ENCODE measurements at places on chromosomes 5 and 9. TPM values are rescaled to one million over a fixed set of nuclear protein-coding genes. Genes with fewer than 3 reads are reported as not detected.

The PDCD1LG2 gene
- total RNA-seq = 0.19 TPM

The LRRTM2 gene
- not detected for total RNA-seq

The CARTPT gene
- total RNA-seq = not detected

The ZNF366 gene
- not detected for total RNA-seq

The PTPN3 gene
- total RNA-seq = 0.80 TPM

The LCN15 gene
- total RNA-seq = not detected

The ASTN2 gene
- total RNA-seq = 4.5 TPM

The SLC6A19 gene
- not detected for total RNA-seq

The ANGPTL2 gene
- not detected for total RNA-seq

The DAP gene
- total RNA-seq = 37.7 TPM

The IL5 gene
- not detected for total RNA-seq

The PHF24 gene
- total RNA-seq = 0.09 TPM

The SPATA6L gene
- 0.99 TPM for total RNA-seq

The PJA2 gene
- total RNA-seq = 64.5 TPM

The TRAF1 gene
- total RNA-seq = 100 TPM

The TMEM232 gene
- total RNA-seq = 0.93 TPM

The SLC36A2 gene
- not detected for total RNA-seq

The LAMC3 gene
- 1.1 TPM for total RNA-seq

The CEL gene
- 2.4 TPM for total RNA-seq

The LECT2 gene
- total RNA-seq = not detected

The ZNF483 gene
- 8.2 TPM for total RNA-seq

The ST8SIA4 gene
- 21.2 TPM for total RNA-seq

The TMEFF1 gene
- total RNA-seq = 0.89 TPM

The MEF2C gene
- 0.09 TPM for total RNA-seq

The AGXT2 gene
- total RNA-seq = not detected

The PLAC8L1 gene
- total RNA-seq = 0.88 TPM

The CLTB gene
- 41.8 TPM for total RNA-seq

The MARCHF3 gene
- 4.8 TPM for total RNA-seq

The INSL4 gene
- total RNA-seq = not detected

The SLC36A3 gene
- total RNA-seq = not detected

The IFNB1 gene
- 0.80 TPM for total RNA-seq

The PCDH12 gene
- total RNA-seq = 0.60 TPM

The TXNDC8 gene
- total RNA-seq = not detected

The TMEM215 gene
- not detected for total RNA-seq

The DNAH5 gene
- total RNA-seq = not detected

The CDX1 gene
- not detected for total RNA-seq

The PCSK1 gene
- not detected for total RNA-seq

The PALM2AKAP2 gene
- total RNA-seq = not detected

The SAPCD2 gene
- 13.3 TPM for total RNA-seq

The GRIN3A gene
- 0.02 TPM for total RNA-seq

The PCDHGB2 gene
- total RNA-seq = 0.12 TPM

The FAM240B gene
- not detected for total RNA-seq

The PTGS1 gene
- 0.25 TPM for total RNA-seq

The SHISAL2B gene
- total RNA-seq = not detected

The TERT gene
- total RNA-seq = 16.6 TPM

The C1QTNF2 gene
- total RNA-seq = not detected

The CCDC180 gene
- total RNA-seq = 2.7 TPM

All from activated naive CD4-positive, alpha-beta T cell treated with anti-CD3 and anti-CD28 coated beads, Interleukin-2, amount 50 U/mL, for 72 hours (primary cell).